ENCODE measurements at places on chromosomes 7 and 10.

DNA sequence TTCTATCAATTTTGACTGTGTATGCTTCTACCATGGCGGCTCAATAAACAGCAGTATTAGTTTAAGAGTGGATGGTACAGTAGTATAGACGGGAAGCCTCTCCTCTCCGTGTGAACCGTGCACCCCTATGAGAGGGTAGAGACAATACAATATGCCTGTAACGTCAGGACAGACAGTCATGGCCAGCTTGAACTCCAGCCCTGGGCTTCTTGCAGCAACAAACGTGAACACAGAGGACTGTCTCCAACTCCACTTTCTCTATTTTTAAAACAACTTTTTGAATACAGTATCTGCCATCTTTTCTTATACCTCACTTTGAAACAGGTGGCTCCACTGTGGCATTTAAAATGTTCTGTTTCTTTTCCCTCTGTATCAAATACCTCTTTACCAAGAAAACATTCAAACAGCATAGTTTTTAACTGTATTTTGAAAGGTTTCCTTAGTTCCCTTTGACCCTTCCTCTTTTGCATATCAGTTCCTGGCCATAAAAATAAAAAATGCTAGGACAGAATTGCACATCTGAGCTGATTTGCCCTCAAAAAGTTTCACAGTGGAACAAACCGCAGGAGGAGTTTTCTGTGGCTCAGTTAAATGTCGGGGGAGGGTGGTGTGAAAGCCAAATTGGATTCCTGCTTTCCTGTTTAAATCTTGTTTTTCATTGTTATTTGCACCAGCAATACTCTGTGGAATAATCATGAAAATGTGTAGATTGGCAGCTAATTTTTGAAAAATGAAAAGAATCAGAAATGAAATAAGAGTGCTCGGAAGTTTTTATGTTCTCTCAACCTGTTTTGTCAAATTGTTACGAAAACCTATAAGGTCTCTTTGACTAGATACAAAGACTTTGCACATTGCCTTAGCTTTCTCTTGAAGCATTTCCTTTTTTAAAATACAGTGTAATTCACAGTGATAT lies 8.0 kb downstream of the IKZF1 start:
- DNase-seq: no peak

- no peak for DNase-seq
These were observed 43.2 kb downstream of the GSDME start for GRCh38 chr7:24713850-24714675.

DNA sequence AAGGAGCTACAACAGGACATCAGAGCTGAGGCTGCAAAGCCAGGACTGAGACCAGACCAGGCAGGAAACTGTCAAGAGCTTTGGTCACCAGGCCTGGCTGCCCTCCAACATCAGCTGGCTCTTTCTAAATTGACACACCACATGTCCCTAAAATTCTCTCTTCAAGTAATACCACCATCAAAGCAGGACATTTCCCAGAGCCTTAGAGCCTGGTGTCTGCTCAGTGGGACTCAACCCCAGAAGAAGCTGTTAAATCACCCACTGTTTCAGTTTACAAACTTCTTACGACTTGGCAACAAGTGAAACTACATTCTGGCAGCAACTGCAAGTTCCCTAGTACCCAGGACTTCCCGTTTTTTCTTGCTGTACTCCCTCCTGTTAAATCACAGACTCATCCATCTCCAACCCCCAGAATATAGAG lies 3.8 kb upstream of the IL6 start:
- DNase-seq: peak; percentile 56

DNA sequence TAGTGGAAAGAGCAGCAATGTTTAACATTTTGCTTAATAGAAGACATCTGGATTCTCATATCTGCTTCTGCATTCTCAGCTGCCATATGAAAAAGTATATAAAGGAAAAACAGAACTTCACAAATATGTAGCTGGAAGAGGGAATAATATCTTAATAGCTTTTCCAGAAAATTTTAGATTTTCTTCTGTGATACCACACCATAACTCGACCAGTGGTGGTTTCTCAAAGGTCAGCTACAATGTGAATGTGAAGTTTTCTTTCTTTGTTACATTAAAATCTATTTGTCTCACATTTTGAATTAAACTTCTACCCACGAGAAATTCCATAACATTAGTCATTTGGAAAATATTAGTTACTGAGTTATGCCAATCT lies 339.8 kb downstream of the PARD3 start:
- no peak for DNase-seq

DNA sequence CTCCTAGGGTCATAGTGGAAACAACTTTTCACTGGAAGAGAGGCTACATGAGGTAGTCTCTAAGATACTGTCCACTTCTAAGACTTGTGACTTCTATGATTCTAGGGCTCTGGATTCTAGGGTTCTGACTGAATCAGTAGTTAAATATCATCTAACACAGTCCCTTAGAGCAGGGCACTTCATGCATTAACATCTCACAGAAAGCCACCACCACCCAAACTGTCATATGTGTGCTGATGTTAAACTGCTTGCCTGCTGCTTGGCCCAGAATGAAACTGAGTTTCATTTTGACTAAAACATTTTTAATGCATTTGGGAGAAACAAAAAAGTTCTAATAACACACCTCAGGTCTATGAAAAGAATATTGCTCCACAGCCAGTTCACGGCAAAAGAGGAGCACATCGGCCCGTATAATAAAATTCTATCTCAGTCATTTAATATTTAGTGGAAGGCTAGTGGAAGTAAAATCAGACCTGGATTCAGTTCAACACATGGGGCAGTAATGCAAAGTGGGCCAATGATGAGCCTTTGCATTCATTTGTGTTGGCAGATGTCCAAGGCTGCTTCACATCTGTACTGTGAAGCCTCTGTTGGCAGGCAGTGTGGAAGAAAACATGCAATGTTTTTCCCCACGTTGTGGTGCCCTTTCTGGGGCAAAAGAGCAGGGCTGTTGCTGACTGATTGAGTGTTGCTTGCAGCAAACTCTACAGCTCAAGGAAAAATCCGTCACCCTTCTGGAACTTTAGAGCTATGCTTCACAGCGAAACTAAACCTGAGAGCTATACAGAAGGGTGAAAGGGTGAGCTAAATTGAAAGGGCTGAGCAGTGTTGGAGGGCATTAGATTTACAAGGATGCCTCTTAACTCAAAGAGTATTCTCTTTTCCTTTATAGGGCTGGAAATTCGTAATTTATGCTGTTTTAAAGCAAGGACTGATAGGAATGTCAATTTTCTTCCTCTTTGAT lies 33.5 kb upstream of the AUTS2 start:
- DNase-seq: peak; percentile 19

DNA sequence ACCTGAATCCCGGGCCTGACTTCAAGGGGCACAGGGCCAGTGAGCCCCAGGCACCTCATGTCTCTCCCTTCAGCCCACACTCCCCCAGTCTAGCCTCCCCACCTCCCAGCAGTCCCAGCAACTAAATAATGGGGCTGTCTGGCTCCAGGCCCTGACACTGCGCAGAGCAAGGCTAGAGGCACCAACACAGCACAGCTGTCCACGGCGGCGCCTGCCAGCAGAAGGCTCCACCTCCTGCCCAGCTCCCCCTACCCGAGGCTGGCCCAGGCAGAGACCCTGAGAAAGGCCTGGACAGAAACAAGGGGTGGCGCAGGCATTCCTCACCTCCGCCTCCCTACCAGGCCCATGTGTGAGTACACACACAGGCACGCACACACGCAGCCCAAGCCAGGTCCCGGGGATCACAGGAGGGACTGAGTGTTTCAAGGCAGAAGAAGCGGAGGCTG lies 6.1 kb downstream of the KCNH2 start:
- peak; percentile 82 for DNase-seq

GRCh38 chr10:122446668-122447423 lies 7.6 kb upstream of the ARMS2 start:
- no peak for DNase-seq

DNA sequence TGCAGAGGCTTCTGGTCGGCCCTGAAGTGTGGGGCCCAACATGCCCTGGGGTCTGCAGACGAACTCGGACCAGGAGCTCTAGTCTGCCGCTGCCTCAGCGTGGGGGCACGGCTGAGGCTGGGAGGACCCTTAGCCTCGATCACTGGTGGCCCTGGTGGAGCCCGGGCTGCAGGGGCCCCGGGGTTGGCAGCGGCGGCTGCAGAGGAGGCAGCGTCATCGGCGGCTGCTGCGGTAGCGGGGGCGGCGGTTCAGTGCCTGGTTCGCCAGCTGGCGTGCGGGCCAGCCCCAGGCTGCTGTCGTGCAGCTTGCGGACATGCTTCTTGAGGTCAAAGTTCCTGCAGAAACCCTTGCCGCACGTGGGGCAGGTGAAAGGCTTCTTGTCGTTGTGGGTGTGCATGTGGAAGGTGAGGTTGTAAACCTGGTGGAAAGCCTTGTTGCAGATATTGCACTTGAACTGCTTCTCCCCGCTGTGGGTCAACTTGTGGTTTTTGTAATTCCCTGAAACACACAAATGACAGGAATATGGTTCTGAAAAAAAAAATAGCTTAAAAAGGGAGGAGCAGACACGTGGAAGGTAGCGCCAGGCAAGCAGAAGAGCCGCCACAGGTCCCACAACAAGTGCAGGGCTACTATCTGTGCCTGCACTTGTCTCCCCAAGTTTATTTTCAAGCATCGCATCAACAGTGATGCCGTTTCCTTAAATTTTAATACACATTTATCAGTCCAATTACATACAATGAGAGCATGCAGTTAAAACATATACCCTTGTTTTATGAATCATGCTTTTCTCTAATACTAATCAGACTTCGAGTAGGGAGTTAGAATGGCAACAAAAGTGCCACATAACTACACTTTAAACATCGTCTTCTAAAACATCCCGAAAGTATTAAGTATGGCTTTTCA lies 2.4 kb downstream of the FEZF1 start:
- no peak for DNase-seq

GRCh38 chr7:96921231-96921630 lies 84.1 kb upstream of the DLX6 start:
- DNase-seq: no peak

DNA sequence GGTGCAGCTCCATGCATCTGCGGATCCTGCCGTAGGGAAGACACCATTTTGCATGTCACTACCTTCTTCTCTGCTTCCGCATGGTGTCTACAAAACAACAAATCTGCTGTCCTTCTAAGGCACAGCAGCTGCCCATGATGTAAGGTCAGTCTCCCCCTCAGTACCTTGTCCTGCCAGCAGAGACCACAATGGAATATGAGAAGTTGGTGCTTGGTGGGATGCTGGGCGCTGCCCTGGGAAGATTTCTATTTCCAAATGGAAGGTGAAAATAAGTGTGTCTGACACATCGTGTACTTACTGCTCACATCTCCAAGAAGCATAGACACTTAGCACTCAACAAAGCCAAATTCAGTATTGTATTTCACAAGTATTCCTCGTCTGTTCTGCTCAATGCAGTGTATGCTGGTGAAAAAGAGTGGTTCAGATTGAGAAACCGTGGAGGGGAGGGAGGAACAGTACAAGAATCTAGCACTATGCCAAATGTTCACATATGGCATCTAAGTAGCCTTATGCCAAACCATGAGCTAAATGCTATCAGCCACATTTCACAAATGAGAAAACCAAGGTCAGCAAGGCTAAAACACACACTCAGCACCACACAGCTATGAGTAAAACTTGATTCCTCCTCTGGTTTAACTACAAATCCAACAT lies 95.0 kb downstream of the GRB10 start:
- no peak for DNase-seq

GRCh38 chr7:7369134-7369533 lies 166.5 kb downstream of the COL28A1 start:
- DNase-seq: no peak

GRCh38 chr7:47381134-47381495 lies 200.8 kb downstream of the TNS3 start:
- DNase-seq: no peak

GRCh38 chr10:12589791-12590190 lies 240.4 kb downstream of the CAMK1D start:
- DNase-seq: no peak

DNA sequence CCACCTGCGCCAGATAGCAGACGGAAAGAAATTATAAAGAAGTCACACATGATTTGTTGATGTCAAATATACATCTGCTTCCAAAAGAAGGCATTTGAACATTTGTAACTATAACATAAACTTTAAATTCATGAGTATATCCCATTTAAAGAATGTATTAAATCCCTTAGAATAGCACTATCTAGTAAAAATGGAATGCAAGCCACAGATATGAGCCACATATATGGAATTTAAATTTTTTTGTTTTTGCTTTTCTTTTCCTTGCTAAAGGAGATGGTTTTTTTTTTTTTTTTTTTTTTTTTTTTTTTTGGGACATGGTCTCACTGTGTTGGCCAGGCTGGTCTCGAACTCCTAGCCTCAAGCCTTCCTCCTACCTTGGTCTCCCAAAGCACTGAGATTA lies 730.8 kb downstream of the PHTF2 start:
- no peak for DNase-seq

- no peak for DNase-seq
These were observed 609.6 kb downstream of the PARD3 start for GRCh38 chr10:34205452-34205851.

- DNase-seq: peak; percentile 53
These were observed 103.7 kb downstream of the PLXNA4 start for GRCh38 chr7:132472463-132473120.

DNA sequence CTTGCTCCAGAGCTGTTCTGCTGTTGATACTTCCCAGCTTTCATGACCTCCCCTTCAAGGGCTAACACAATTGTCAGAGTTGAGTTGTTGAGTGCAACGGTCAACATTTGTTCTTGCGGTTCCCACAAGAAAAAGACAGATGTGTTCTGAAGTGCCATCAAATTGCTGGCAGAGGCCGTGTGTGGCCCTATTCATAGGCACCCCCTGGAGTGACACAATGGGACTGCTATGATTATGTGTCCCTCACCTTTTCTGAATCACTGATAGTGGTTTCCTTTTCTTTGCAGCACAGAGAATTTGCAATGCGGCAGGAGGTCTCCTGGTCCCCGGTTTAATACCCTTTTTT lies 5.8 kb upstream of the IGFBP1 start:
- DNase-seq: no peak

- no peak for DNase-seq
These were observed 357.6 kb downstream of the SFMBT2 start for GRCh38 chr10:7053195-7053594.

DNA sequence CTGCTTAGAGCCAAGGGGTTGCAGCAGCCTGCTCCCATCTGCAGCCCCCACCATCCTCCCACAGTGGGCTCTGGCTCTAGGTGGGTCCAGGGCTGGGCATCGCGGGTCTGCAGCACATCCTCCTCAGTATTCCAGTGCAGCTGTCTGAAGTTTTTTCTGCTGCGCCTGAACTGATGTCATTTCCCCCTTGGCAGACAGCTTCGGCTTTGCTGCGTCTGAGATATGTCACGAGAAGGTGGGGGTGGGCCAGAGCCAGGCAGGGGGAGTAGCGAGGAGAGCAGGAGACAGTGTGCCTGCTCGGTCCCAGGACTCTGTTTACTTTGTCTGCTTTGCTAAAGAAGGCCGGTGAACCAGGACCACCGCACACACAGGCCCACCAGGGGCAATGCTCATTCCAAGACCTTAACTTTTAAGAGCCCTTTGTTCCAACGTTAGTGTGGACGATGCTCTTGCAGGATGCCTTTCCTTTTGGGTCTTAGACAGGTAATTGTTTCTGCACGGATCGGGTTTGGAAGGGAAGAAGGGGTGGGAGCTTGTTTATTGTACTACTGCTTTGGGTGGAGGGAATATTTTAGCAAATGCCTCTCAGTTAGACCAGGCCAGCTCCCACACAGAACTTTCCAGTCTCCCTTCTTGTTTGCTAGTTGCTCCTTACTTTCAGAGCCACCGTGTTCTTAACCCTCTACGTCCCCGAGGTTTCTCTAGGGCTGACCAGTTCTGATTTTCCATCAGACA lies 32.4 kb downstream of the WBP1L start:
- DNase-seq: peak; percentile 80

Measured in mucosa of gallbladder (tissue), 1 donor.